ENCODE measurements at places on chromosomes 7 and 10. TPM values are rescaled to one million over a fixed set of nuclear protein-coding genes. Genes with fewer than 3 reads are reported as not detected.

CPA2 gene
- polyA plus RNA-seq = 0.90 TPM

DDC gene
- 70.4 TPM for polyA plus RNA-seq

WEE2 gene
- polyA plus RNA-seq = 0.19 TPM

CFAP46 gene
- polyA plus RNA-seq = 10.6 TPM

FANK1 gene
- polyA plus RNA-seq = 8.4 TPM

CASTOR2 gene
- 8.1 TPM for polyA plus RNA-seq

DNA sequence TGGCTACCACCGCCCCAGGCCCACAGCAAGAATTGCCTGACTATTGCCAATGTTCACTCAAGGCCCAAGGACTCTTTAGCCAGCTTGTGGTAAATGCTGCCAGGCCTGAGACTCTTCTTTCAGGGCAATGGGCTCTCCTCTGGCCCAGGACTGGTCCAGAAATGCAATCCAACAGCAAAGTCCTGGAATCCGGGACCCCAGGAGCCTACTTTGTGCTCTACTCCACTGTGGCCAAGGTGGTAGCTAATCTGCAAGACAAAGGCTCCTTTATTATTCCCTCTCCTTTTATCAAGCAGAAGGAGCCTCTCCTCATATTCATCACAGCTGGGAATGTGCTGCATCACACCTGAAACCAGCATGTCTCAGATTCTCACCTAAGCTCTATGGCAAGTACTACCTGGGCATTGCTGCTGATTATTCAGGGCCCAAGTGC, 107.6 kb upstream of the PRSS58 start:
- DNase-seq = no peak

- DNase-seq = no peak
Measured at GRCh38 chr7:47943676-47944474, 4.4 kb downstream of the PKD1L1 start.

DNA sequence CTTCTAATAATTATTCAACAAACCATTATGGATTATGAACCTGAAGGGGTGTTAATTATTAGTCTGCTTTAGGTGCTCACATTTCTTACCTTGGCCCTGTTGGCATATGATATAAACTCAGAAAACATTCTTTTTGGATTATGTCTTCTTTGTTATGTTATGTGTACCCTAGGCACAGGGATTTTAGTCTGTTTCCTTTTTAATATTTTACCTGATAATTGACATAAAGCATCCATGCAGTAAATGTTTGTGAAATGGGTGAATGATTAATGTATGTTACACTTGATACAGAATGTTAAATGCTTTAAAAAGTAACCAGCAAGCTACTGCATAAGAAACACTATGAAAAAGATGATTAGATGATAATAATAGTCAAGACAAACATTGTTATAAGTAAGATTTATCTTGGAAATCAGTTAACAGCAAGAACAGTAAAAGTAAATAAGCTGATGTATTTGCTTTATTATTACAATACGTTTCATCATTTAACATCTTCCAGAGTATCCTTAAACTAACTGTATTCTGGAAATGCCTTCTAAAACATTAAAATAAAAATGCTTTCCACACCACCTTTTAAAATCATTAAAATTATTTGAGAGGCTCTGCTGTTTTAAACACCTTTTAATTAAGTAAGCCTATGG, 204.7 kb downstream of the RELN start:
- DNase-seq = no peak

DNA sequence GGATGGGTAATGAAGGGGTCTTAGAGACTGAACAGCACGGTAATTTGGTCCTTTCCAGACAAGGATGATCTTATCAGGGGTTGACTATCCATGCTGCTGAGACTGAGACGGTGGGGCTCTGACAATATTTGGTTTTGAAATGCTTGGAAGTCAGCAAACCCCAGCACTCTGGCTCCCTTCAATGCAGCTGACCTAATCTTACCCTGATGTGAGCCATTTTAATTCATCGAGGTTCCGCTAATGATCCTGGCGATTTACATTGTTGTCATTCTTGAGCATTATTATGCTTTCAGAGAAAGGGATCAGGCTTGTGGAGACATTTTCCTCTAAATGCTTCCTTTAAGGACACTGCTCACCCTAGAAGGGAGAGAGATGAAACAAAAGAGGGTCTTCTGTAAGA, 114.6 kb upstream of the BMPER start:
- no peak for DNase-seq

GRCh38 chr7:140146574-140146973, 30.2 kb downstream of the KDM7A start:
- no peak for DNase-seq

DNA sequence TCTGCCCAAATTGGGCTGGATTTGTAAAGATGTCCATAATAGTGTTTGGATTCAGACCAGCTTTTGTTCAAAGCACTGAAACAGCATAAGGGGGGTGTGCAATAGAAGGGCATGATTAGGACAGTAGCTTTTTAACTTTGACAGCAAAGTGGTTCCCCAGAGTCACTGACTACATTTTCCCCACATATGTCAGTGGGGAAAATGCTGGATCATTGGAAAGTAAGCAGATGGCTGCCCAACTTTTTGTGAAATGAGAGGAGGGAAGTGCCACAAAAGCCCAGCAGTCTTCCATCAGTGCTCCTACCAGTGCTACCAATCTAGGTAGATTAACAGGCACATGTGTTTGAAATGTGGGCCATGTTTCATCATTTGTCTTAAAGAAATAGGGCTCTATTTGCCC, 162.8 kb downstream of the FZD1 start:
- DNase-seq = no peak

DNA sequence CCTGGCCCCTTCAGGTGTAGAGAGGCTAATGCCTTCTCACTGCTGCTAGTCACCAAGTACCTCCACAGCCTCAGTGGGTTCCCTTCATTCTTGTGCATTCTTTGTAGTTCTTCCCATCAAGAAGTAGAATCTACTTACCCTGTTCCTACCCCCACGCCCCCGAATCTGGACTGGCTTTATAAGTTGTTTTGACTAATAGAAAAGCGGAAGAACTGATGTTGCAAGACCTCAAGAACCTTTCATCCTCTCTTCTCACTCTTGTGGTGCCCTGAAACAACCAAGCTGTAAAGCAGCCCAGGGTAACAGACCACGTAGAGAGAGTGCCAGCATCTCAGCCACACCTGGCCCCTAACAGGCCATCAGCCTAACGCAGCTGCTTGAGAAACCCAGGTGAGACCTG, 23.2 kb upstream of the LAMB1 start:
- DNase-seq = no peak

DNA sequence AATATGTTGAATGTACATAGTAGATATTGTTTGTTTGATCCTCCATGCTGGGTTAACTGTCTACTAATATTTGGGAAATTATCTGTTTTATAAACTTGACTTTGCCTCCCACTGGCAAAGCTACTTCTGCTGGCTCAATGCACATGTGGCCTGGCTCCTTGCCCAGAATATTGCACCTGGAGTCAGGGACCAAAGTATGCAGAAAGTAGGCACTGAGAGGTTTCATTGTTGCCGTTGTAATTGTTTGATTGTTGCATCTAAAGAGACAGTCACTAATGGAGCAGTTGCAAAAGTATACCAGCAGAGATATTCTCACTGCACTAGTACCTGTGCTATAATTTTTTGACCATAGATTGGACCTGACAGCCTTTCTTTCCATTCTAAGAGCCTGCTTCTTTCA, 137.8 kb upstream of the CNTNAP2 start:
- DNase-seq = no peak

- DNase-seq = no peak
Measured at GRCh38 chr7:140722254-140722653, 25.7 kb downstream of the NDUFB2 start.

DNA sequence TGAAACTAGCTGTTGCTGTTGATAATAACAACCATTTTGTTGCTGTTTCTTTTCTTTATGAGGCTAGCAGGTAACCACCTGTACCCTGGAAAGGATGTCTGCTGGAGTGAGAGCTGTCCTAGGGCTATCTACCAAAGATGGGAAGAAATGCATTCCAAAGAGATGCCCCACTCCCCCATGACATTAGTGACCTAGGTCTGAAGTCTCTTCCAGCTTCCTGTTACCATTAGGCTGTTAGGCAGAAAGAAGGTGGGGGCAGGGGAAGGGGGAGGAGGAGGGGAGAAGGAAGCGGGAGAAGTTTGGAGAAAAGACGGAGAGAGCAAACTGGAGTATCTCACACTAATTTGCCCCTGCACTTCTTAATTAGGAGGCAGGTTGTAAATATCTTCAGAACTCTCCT, 118.5 kb downstream of the ABLIM1 start:
- no peak for DNase-seq

GRCh38 chr7:49715486-49715885, 58.0 kb upstream of the VWC2 start:
- no peak for DNase-seq

DNA sequence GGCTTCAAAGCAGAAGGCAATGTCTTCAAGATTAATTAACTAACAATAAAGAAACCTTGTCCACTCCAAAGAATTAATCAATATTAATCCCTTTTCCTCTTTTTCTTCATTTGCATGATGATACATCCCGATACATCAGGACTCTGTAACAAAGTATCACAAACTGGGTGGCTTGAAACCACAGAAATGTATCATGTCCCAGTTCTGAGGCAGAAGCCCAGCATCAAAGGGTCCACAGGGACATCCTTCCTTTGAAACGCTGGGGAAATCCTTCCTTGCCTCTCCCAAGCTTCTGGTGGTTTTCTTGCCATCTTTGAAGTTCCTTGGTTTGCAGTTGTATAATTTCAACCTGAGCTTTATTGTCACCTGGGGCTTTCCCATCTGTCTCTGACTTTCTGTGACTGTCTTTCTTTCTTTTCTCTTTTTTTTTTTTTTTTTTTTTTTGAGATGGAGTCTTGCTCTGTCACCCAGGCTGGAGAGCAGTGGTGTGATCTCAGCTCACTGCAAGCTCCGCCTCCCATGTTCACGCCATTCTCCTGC, 210.2 kb upstream of the ADARB2 start:
- DNase-seq = no peak

DNA sequence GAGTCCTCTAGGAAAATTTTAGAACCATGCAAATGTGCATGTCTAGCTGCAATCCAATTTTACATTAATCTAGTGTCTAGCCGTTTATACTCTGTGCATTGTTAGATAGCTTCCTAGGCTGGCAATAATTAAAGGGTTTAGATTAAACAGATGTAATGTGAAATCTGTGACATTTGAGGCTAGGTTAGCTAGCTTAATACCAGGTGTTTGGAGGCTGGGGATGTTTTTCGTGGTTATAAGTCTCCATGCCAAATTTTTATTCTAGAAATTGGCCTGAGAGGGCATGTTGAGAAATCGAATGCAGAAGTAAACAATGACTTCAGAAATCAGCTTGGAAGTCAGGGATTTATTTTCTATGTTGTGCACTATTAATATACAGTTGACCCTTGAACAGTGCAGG, 94.2 kb downstream of the ST7 start:
- no peak for DNase-seq

GRCh38 chr10:2917926-2918325, 149.4 kb upstream of the PFKP start:
- no peak for DNase-seq

DNA sequence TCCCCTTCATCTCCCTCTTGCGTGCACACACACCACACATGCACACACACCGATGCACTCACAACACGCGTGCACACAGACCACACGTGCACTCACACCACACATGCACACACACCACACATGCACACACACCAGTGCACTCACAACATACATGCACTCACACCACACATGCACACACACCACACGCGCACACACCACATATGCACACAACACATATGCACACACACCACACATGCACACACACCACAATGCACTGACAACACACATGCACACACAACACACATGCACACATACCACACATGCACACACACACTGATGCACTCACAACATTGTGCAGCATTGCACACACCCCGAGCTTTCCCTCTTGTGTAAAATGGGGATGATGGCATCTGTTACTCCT, 68.1 kb downstream of the TRRAP start:
- no peak for DNase-seq

GRCh38 chr10:43702213-43702935, 53.7 kb upstream of the ZNF32 start:
- DNase-seq = no peak

- no peak for DNase-seq
Measured at GRCh38 chr10:58360412-58361004, 24.7 kb upstream of the TFAM start.

- no peak for DNase-seq
Measured at GRCh38 chr7:67809586-67809985, 813.0 kb downstream of the TYW1 start.

- DNase-seq = no peak
Measured at GRCh38 chr10:128922172-128922571, 544.9 kb upstream of the MGMT start.

Data from left renal pelvis (tissue), 4 donors.